NCI-H187 treated with DMSO at 0.1 percent for 48 hours (cell line): ENCODE measurements at places on chromosomes 6 and 20.

GRCh38 chr20:62577490-62577836 lies 64.8 kb upstream of the SLCO4A1 start:
- DNase-seq = no peak

DNA sequence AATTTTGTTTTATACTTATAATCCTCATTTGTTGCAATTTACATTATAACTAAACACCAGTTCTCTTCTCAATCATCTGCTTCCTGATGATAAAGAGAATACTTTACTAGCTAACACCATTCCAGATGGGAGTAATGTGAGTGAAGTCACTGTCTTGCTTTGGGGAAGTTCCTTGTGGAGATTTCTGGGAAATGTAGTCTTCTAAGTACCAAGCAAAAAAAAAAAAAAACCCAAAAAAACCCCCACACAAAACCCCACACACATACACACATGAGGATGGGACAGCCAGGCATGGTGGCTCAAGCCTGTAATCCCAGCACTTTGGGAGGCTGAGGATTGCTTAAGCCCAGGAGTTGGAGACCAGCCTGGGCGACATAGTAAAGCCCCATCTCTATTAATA lies 2.2 kb upstream of the SNPH start:
- no peak for DNase-seq

- DNase-seq = no peak
These were observed 649.0 kb downstream of the RNF144B start for GRCh38 chr6:19036196-19036555.

GRCh38 chr6:92945799-92946198 lies 473.6 kb downstream of the EPHA7 start:
- no peak for DNase-seq

- DNase-seq = no peak
These were observed 3.7 kb upstream of the SIRPA start for GRCh38 chr20:1891263-1892118.

DNA sequence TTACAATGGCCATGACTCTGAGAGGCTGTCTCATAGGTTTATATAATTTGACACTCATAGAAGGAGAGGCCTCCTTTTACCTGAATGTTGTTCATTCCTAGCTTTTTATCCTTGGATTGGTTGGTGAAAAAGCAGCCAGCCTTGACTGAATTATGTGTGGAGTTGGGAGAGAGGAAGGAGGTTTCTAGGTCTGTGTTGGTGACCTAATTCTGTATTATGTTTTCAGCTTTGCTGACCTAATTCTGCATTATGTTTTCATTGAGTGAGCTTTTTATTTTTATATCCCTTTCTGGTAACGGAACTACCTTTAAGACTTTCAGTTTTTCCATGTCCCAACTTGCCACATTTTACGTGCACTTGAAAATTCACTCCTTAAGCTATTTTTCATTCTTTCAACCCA lies 59.1 kb upstream of the RNF144B start:
- no peak for DNase-seq

GRCh38 chr6:158705386-158706126 lies 55.7 kb downstream of the SYTL3 start:
- DNase-seq = no peak

- DNase-seq = peak; percentile 80
These were observed 203.3 kb downstream of the ARID1B start for GRCh38 chr6:156980515-156980914.

DNA sequence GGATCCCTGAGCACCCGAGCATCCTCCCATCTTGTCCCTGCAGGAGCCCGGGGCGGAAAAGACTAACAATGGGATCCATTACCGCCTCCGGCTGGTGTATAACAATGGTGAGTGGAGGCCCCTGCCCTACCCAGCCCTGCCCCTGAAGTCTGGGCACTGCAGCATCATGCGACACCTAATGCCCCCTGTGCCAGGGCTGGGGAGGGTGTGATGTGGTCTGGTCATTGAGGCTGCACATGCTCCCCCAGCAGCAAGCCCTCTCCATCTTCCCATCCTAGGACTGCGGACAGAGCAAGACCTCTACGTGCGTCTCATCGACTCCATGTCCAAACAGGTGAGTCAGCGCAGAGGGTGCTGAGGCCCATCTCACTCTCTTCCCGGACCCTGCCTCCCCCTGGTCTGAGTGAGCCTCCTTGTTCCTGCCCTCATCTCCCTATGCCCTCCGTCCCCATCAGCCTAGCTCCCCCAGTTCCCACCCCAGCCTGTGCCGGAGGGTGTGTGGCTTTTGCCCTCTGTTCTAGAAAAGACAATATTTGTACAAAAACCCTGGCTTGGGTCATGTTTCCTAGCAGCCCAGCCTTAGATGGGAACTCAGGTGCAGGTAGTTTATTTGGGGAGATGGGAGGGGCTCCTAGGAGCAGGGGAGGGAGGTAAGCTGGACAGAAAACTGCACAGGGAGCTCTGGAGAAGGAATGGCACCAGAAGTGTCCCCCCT lies 13.5 kb downstream of the EBF4 start:
- DNase-seq = no peak

- DNase-seq = no peak
These were observed 37.8 kb upstream of the STXBP5 start for GRCh38 chr6:147166360-147166944.

DNA sequence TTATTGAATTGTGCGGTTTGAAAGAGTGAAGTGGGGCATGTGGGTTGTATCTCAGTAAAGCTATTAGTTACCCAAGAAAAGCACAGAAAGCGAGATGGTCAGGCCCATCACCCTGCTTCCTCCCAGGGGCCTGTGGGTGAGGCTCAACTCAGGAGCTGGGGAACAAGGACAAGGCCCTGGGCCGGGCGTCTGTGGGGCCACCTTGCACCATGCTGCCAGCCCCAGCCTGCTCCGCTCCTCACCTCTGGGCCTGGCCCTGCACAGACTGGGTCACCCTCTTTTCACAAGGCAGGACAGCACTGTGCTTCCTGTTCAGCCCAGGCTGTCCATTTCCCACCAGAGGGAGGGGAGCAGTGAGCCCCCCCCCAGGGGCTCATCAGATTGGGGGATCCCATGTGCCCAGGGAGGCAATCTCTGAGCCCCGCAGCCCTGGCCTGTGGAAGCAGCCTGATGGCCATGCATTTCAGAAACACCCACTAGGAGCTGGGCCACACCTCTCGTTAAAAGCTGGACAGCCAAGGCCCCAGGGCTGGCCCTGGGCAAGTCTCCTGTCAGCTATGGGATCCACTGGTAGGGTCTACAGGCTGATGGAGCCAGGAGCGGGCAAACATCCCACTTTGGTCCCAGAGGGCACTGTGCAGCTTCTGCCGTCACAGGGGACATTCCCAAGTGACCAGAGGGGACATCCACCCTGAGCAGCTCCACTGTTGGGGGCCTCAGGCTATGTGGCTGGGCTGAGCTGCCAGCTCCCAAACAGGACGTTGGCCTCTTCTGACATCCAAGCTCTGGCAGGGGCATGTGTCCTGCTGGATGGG lies 55.9 kb downstream of the YTHDF1 start:
- DNase-seq = no peak

DNA sequence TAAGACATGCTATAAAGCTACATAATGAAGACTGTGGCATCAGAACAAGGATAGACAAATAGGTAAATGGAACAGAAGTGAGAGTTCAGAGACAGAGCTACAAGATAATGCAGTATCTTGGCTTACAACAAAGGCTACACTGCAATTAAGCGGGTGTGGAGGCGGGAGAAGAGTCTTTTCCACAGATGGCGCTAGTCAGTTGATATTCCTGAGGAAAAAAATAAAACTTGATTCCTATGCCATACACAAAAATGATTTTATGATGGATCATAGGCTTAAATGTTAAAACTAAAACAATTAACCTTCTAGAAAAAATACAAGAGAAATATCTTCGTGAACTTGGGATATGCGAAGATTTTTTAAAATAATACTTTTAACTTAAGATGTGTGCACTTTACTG lies 31.0 kb downstream of the RIN2 start:
- DNase-seq = no peak

DNA sequence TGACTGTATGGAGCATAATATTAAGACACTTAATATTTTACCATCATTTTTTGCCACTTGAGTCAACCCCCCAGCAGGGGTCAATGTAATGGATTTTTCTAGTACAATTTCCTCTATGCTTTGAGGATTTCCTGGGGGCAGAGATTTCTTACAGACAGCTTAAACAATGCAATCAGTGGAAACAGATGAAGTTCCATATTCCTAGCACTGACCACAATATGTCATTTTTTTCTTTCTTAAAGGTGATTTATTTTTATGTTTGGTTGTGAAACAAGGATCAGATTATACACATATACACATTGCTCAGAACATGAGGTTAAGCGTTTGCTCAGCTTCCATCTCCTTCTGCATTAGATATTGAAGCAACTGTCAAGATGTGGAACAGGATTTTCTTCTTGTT lies 82.0 kb upstream of the ID4 start:
- no peak for DNase-seq

DNA sequence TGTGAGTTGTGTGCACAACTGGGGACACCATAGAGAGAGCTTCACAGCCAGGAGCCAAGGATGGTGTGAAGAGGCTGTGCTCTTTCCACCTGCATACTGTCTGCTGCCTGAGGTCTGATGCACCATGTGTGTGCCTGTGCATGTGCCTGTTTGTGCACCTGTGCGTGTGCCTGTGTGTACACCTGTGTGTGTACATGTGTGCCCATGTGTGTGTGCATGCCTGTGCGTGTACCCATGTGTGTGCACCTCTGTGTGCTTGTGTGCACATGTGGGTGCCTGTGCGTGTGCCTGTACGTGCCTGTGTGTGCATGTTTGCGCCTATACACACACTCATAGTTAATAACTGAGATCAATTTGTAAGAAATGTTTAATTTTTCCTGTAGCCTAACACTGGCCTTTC lies 51.3 kb downstream of the FAM120B start:
- DNase-seq = no peak

DNA sequence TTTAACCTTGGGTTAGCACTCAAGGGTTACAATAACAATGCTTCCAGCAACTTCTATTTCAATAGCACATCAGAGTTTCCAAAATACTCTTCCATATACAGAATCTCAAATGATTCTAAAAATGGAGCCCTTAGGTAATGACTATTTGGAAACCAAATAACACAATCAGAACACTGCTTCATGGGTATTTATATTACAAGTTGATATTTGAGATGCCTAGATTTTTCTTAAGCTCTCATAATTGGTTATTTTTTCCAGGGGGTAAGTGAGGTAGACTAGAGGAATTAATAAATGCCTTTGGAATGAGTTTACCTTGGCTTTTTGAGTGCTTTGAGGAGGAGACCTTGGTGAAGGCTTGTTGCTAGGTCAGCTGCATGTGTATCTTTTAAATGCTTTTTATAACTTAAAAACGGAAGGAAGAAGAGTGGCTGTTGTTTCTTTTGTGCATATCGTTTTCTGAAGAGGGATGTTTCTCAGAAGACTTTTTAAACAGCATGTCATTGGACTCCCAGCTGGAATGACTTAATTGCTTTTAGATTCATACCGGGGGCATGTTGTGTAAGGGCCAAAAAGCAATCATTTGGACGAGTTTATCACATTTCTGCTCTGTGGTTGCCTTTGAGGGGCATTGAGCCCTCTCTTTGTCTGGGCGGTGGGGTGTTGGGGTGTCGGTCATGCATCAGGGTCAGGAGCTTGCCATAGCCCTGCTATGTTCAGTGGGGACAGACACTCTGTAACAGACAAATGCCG lies 186.0 kb downstream of the DTNBP1 start:
- no peak for DNase-seq

DNA sequence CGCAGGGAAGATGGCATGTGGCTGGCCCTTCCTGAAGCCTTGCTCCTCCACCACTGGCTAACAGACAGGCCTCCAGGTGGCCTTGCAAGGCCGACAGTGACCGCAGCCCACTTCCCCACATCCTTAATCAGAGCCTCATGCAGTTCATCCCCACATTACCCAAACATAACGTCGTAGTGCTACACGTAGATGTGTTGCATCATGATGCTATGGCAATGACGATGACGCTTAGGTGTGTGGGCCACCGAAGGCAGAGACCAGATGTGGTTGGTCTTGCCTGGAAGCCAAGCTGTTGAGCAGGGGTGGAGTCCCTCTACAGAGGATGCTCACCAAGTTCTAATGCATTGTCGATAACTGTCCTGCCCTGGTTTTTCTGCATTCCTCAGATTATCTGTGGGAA lies 5.6 kb downstream of the CD93 start:
- no peak for DNase-seq

GRCh38 chr6:3732345-3733141 lies 19.0 kb downstream of the PXDC1 start:
- DNase-seq = peak; percentile 64

GRCh38 chr6:97805596-97805995 lies 522.6 kb upstream of the MMS22L start:
- DNase-seq = no peak

DNA sequence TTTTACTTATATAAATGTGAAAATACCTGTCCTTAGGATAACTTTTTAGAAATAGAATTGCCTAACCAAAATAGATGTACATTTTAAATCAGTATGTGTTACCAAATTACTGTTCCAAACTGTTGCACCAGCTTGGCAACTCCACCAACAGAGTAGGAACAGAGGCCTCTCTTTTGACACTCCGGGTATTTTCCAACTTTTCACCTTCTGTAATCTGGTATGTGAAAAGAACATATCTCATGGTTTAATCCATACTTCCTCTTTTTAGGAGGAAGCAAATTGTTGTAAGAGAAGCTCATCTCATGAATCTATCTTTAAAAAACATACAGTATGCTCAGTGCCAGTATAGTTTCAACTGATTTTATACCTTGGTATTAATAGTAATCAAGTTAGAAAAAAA lies 24.9 kb downstream of the RNF144B start:
- DNase-seq = no peak

GRCh38 chr6:169026175-169026574 lies 227.5 kb downstream of the THBS2 start:
- DNase-seq = no peak

DNA sequence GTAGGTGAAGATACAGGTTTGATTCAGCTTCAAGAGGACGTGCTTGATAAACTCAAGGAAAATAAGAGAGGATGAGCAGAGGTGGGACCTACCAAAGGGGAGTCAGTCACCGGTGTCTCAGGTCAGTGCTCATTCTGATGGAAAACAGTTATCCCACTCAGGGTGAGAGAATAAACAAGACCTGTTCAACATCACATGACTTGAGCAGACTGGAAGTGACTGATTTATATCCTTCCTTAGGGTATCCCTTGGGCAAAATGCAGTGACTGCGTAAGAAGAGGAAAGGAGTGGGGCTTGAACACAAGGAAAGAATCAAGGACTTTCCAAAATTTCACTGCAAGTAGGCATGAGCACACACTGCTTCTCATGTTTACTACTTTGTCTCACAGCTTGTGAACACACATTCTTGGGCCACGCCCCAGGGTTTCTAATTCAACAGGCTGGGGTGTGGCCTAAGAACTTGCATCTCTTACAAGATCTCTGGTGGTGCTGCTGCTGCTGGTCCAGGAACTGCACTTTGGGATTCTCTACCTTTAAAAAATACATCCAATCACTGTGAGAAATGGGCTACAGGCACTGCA lies 11.6 kb downstream of the CST3 start:
- DNase-seq = no peak

GRCh38 chr6:123945386-123945785 lies 141.7 kb downstream of the NKAIN2 start:
- DNase-seq = no peak

DNA sequence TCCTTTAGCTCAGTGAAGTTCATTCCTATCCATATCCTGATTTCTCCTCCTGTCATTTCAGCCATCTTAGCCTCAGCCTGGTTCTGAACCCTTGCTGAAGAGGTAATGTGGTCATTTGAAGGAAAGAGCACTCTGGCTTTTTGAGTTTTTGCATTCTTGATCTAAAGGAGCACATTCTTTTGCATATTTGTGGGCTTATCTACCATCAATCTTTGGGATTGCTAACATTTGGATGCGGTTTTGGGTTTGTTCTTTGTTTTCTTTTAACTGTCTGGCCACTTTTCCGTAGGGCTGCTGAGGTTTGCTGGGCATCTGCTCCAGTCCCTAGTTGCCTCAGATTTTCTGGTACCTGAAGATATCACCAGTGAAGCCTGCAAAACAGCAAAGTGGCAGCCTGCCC lies 238.3 kb downstream of the EPM2A start:
- no peak for DNase-seq
